Hypothalamus (tissue), 51 donors: ENCODE measurements at places on chromosomes 6 and 20.

- DNase-seq: no peak
Observed at GRCh38 chr20:62244644-62245108, 6.4 kb downstream of the OSBPL2 start.

DNA sequence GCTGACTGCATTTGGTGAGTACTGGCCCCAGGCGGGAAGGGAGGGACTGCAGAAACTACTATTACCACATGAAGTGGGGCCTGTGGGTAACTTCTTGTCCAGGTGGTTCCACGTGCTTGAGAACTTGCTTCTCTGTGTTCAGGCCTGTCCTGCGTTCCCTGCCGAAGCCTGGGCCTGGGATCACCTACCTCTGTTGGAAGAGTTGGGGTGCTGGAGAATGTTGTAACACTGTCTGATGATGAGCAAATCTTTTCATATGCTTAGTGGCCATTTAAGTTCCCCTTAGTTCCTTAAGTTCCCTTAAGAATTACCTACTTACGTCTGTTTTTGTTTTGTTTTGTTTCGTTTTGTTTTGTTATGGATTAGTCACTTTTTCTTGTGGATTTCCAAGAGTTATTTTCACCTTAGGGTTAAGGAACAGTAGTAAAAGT is 154.4 kb downstream of the DTNBP1 start:
- DNase-seq: no peak

DNA sequence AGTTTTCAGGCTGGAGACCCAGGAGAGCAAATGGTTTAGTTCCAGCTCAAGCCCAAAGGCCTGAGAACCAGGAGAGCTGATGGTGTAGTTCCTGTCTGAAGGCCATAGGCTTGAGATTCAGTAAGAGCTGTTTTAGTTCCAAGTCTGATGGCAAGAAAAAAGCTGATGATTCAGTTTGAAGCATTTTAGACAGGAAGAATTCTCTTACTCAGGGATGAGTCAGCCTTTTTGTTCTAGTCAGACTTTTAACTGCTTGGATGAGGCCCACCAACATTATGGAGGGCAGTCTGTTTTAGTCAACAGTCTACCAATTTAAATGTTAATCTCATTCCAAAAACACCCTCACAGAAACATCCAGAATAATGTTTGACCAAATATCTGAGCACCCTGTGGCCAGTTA is 2.5 kb downstream of the ZSCAN26 start:
- no peak for DNase-seq

DNA sequence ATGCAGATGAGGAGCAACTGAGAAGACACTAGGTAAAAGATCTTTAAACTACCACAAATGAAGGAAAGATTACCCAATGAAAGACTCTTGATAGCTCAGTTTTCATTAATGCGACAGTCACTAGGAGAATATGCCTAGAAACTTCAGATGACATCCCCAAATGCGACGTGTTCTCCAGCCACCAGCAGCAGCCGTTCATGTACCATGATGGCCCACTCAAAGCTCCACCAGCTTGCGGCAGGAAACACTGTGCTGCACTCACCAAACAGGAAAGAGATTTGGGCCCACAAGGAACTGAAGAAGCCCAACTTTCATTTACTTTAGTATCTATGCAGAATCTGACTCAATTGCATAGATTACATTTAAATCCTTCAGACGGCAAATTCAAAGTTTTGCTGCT is 7.5 kb downstream of the DIDO1 start:
- DNase-seq: no peak

- no peak for DNase-seq
Observed at GRCh38 chr6:144062786-144063185, 32.6 kb downstream of the SF3B5 start.
